ENCODE measurements at places on chromosomes 3 and 15.

- no peak for DNase-seq
Measured at GRCh38 chr3:155502630-155503029, 209.1 kb upstream of the STRIT1 start.

- DNase-seq, result no peak
Measured at GRCh38 chr15:35208353-35208752, 123.3 kb upstream of the NANOGP8 start.

GRCh38 chr15:60179786-60180391 lies 175.8 kb downstream of the FOXB1 start:
- DNase-seq, result peak; percentile 42

GRCh38 chr3:177351757-177352158 lies 154.5 kb upstream of the TBL1XR1 start:
- DNase-seq, result no peak

DNA sequence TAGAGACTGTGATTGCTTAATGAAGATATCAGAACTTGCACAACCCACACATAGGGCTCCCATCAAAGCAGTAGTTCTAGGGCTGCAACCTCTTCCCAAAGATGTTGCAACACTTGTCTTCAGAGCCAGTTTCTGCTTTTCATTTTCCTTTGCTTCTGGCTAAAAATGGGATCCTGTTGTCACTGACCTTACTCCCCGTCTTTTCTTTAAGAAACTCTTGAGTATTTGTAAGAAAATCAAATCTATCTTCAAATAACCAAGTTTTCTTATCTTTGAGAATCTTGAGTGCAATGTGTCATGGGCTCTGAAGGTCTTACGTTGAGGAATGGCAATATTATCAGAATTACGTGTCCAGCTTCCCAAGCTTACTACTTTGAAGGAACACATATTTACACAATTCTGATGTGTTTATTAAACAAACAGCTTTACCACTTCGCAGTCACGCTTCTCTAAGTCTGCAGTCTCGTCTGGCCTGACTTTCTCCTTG lies 24.1 kb downstream of the CACNA1D start:
- no peak for DNase-seq

DNA sequence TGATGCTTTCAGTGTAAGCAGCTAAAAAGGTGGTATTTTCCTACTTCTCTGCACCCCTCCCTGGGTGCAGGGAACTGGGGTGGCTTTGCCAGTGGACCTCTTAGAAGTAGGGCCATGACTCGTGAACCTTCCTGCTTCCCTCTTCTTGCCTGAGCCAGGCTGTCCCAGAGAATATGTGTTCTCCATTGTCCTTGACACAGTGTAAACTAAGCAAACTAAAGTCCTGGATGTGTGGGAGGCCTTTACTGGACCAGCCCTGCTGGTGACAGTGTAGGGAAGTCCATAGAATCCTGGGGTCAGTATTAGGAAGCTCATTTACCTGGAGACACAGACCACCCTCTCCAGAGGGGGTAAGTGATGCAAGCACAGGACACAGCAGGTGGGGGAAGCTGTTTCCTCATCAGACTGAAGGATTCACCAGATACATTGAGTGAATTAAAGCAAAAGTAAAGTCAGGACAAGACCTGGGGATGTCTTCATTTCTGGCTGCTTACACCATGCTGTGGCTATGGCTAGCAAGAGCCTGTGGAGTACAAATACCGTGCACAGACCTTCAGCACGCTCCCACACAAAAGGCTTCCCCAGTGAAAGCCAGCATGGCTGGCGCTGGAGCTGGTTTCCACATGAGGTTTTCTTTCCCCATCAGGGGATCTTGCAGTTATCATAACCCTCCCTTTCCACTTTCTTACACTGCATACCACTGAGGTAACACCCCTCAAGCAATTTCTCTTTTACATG lies 64.8 kb upstream of the LPP start:
- no peak for DNase-seq

DNA sequence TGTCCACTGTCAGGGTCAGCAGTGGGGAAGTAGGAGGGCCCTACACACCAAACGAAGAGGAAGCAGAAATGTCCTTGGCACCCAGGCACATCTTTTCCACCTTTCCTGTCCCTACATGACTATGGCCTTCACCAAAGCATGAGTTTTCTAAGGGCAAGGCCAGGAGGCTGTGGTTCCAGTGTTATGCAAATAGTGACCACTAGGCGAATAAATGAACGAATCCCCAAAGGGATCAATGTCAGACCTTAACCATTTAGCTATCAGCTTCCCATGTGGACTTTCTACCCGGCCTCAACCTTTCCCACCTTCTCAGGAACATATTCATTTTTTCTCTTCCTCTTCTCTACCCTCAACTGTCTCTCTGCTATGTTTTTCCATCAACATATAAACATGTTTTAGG lies 63.1 kb downstream of the NTRK3 start:
- no peak for DNase-seq

DNA sequence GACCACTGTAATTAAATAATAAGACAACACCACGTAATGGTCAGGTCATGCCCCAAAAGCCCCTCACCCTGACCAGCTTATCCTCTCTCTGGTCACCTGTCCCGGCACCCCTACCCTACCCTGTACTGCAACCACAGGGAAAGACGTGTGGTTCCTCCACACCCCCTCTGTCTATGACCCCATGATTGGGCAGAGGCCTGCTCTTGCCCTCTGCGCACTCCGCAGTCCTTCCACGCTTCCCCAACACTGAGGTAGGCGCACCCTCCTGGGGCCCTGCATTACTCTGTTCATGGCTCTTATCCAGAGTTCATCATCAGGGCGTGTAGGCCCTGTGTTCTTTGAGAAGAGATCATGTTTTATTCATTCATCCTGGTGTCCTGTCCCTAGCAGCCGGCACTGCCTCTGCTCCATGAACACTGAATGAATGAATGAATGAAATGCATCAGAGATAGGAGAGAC lies 33.8 kb downstream of the MGLL start:
- DNase-seq, result no peak

Measured in RPMI7951 (cell line).